ENCODE measurements at places on chromosomes 2 and 18.
A peak's percentile ranks its signal among the peaks of the same experiment; 100 is the strongest.

DNA sequence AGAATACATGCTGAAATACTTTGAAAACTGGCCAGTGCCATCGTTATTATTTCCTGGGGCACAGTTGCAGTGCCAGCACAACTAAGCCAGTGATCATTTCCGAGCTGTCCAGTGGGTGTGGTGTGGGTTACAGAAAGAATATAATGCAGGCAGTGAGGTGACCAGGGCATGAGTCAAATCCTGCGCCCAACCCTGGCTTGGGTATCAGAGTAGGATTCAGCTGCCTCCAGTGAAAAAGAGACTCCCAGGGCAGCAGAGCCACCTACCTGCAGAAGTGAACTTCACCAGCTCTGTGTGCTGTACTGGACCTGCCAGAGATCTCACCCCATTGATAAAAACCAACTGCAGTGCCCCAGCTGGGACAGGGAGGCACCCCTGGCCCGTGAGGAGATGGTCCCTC lies 18.0 kb downstream of the SLC9A2 start:
- no peak for DNase-seq

DNA sequence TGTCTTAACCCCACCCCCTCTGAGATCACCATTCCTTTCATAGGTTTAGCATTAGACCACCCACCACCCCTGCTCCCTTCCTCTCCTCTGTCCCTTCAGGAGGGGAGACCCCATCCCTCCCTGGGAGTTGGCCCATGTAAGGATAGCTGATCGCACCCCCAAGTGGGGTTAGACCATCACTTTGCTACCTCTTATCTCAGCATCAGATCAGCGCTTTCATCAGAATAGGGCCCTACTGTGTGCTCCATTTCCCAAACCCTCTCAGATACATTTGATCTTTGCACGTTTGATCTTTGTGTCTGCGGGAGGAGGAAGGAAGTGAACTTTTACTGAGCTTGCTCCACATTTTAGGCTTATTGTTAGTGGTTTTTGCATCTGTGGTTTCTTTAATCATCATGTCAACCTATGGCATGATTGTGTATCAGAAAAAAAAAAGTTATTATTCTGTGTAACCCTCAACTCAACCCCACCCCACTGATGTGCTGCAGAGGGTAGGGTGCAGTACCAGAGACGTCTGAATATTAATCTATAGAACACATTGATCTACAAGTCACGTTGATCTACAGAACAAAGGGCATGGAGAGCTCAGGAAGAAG lies 81.2 kb downstream of the PDCL3 start:
- no peak for DNase-seq

GRCh38 chr2:222305516-222306392 lies 7.0 kb upstream of the PAX3 start:
- DNase-seq: peak; percentile 41

GRCh38 chr18:41371156-41372045 lies 583.6 kb upstream of the PIK3C3 start:
- no peak for DNase-seq

DNA sequence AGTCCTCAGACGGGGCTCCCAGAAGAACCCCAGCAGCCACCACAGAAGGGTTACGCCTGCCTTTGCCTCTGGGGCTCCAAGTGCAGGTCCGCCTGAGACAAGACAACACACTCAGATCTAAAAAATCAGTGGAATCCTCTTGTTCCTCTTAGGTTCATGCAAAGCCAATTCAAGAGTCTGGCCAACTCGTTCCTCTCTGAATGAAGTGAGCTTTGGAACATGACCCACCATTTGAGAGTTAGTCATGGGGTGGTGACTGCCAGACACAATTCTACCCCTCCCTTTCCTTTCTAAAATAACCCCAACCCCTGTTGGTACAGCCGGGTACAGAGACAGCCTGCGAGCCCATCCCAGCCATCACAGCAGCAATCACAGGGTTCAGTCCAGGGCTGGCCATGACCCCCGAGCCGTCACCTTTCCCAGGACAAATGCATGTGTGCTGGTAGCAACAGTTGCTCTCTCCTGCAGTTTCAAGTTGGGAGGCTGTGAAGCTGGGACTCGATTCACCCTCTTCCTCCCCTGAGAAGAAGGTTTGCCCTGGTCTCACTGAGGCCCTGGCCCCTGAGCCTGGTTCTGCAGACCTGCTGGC lies 183.1 kb upstream of the SH3BP4 start:
- DNase-seq: no peak

DNA sequence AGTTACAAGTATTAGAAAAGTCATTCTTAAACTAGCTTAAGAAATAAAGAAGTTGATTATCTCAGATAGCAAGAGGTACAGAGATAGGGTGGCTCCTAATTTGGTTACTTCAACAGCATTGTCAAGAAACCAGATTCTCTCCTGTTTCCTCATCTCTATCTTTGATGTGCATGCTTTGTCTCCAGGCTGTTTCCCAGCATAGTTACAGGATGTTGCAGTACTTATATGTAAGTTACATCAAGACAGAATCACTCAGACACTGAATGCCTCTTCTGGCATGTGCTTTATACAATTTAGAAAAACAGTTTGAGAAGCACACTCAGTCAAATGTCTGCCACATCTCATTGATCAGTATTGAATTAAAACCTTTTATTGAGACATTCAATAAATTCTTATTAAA lies 189.5 kb upstream of the UBE2E3 start:
- DNase-seq: no peak

GRCh38 chr2:23543302-23543701 lies 158.3 kb downstream of the KLHL29 start:
- DNase-seq: no peak

- no peak for DNase-seq
Observed at GRCh38 chr18:3066341-3067110, 53.6 kb upstream of the LPIN2 start.

GRCh38 chr18:78724214-78724914 lies 255.3 kb upstream of the SALL3 start:
- no peak for DNase-seq

DNA sequence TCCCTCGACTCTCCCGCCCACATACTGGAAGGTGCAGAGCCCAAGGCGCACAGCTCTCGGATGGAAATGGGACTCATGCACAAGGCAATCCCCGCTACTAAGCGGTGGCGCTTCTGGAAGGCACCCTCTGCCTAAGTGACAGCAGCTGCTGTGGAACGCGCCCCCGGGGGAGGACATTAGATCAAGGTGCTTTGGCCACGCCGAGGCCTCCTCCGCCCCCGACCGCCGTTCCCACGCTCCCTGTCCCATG lies 202 bp downstream of the MCEE start:
- DNase-seq: peak; percentile 59

DNA sequence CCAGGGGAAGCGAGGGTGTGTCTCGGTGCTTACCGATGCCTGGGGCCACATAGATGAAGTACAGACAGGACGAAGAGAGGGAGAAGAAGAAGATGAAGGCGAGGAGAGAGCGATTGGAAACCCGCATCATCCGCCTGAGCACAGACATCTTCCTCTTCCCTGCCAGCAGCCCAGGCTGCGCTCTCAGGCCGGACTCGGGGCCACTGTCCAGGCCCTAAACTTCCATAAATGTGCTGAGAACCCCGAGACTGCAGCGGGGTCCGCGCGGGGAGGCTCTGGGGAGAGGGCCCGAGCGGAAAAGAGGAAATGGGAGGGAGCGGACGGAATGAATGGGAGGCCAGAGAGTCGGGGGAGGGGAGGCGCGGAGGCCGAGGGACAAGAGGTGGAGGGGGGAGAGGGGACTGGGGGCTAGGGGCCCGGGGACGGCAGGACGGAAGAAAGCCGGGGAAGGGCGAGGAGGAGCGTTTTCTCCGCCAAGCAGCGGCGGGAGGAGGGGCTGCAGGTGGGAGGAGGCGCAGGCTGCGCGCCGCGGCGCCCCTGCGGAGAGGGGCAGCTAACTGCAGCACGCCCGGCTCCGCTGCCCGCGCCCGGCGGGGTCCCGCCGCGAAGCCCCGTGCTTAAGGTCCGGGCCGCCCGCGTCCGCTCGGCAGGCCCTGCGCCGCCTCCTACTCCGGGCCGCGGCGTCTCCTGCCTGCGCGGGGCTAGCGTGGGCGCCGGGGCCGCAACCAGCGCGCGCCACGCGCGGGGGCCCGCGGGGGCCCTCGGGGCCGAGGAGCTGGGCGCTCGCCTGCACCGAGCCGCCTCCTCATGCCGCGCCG lies at the start of gene B4GALT6:
TSS of gene B4GALT6 (minus strand) at position 303 of the 818 bp plus-strand sequence. CDS start at position 148, 155 bp downstream.
- DNase-seq: peak; percentile 28

DNA sequence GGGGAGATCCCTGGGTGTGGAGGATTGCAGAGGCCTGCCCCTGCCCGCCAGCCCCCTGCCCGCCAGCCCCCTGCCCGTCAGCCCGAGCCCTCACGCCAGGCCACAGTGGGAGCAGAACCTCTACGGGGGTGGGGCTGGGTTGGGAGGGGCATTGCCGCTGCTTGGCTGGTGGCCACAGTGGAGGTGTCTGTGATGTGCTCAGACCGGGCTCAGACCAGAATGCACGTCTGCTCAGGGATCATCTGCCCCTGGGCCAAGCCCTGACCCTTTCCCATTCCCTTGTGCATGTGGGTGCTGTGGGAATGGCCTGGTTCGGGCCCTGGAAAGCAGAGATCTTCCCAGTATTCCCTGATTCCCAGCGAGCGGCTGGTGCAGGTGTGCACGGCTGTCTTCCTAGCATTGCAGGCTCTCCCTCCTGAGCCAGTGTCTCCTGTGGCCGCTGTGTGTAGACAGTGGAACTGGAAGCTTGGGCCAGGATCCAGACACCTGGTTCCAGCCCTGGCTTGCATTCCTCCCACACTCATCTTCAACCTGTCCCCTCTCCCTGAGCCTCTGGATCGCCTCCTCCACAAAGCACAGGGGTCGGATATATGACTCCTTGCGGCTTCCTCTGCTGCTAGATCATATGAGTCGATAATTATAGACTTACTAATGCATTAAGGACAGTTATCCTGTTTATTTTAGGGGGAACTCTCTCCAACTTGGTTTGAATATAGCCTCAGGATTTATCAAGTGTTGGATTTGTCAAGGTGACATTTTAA lies 161.6 kb downstream of the LDLRAD4 start:
- DNase-seq: no peak

GRCh38 chr18:2878656-2879330 lies 32.0 kb downstream of the EMILIN2 start:
- no peak for DNase-seq

DNA sequence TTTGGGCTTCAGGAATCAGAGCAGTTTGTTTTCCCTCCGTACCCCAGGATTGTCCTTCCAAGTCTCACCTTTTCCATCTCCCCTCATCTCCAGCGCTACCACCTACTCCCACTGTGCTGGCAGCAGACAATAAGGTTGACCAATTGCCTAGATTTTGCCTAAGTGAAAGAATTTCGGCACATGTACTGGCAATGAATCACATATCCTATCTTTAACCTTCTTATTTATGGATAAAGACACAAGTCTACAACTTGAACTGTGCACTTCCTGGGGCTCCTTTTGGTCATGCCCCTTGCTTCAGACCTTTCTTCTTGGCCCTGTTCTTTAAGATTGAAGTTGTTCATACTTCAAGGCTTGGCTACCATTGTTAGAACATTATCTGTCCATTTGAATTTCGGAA lies 71.4 kb downstream of the KCMF1 start:
- DNase-seq: no peak

DNA sequence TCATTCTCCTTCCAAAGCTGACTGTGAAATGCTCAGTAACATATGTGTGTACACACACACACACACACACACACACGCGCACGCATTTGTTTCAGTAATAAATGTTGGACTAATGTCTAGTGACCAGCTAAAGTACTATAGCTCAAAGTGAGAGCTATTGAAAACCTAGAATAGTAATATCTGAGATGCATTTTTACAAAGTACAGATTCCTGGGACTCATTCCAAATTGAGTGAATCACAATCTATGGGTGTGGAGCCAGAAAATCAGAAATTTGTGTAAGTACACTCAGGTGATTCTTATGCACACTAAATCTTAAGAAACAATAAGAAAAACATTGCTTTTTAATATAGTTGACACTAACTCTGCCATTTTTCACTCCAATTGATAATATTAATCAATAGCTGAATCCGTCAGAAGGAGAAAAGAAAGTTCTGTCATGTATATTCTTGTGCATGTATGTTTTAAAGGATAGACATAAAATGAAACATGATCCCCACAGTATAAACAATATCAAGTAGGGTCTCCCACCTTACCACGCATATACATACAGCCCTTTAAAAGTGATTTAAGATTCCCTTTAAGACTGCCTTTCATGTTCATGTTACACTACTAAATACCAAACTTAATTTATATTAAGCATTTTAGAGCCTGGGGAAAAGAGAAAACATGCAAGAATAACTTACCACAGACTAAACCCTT lies 123.5 kb downstream of the ATAD2B start:
- DNase-seq: no peak

GRCh38 chr2:4959219-4959618 lies 733.0 kb upstream of the SOX11 start:
- DNase-seq: no peak

DNA sequence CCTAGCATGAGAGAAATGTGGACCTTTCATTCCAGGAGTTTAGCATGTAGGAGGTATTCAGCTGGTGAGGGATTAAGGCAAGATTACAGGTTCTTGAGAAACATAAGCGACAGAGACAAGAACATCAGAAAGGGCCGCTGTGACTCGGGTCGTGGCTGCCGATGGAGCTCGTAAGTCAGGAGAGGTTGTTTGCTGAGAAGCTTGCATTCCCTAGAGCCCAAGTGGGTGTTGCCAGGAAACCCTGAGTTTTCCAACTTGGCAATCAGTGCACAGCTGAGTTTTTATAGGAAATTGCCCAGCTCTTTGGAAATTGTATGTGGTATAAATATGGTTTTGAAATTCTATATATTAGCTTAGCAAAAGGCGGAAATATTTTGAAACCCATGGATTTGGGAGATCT lies 46.4 kb upstream of the CYP1B1 start:
- DNase-seq: no peak

DNA sequence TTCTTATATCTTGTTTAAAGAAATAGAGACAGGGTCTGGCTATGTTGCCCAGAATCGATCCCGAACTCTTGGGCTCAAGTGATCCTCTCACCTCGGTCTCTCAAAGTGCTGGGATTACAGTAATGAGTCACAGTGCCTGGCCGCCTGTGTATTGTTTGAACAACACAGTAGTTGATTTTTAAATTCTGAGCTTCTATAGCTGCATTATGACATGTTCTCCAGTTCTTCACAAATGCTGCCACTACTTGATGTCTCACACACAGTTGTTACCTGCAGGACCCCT lies 7.7 kb upstream of the RHOB start:
- peak; percentile 49 for DNase-seq

- no peak for DNase-seq
Observed at GRCh38 chr2:60486067-60486466, 67.4 kb downstream of the BCL11A start.
